ENCODE measurements at places on chromosomes 4 and X. TPM values are rescaled to one million over a fixed set of nuclear protein-coding genes. Genes with fewer than 3 reads are reported as not detected.

Gene GPRASP1
- polyA plus RNA-seq: 13.8 TPM

Gene APOOL
- 19.4 TPM for polyA plus RNA-seq

Gene PDGFRA
- 92.0 TPM for polyA plus RNA-seq

Gene BMP3
- 7.6 TPM for polyA plus RNA-seq

Gene KDR
- polyA plus RNA-seq: 14.5 TPM

Gene IL3RA
- polyA plus RNA-seq: 5.4 TPM

Gene BBS12
- 7.8 TPM for polyA plus RNA-seq

Gene MAGEB2
- not detected for polyA plus RNA-seq

Gene NLGN3
- 3.8 TPM for polyA plus RNA-seq

Gene PPARGC1A
- polyA plus RNA-seq: 3.2 TPM

Gene RTL5
- polyA plus RNA-seq: 6.9 TPM

Gene APLN
- polyA plus RNA-seq: 2.5 TPM

Gene ZNF630
- 3.8 TPM for polyA plus RNA-seq

Gene ARSJ
- polyA plus RNA-seq: 11.3 TPM

Gene SYNPO2
- 81.2 TPM for polyA plus RNA-seq

Gene DMP1
- polyA plus RNA-seq: not detected
